ENCODE measurements at places on chromosomes 3 and 15. TPM values are rescaled to one million over a fixed set of nuclear protein-coding genes. Genes with fewer than 3 reads are reported as not detected.

The ACOX2 gene
- total RNA-seq, result 31.0 TPM

DNA sequence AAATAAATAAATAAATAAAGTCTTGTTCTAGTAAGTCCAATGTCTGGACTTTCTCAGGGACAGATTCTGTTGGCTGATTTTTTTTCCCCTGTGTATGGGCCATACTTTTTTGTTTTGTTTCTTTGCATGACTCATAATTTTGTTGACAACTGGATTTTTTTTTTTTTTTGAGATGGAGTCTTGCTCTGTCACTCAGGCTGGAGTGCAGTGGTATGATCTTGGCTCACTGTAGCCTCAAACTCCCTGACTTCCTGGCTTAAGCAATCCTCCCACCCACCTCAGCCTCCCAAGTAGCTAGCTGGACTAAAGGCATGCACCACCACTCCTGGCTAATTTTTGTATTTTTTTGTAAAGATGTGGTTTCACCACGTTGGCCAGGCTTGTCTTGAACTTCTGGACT lies 38.9 kb downstream of the TICRR start:
- DNase-seq, result no peak

DNA sequence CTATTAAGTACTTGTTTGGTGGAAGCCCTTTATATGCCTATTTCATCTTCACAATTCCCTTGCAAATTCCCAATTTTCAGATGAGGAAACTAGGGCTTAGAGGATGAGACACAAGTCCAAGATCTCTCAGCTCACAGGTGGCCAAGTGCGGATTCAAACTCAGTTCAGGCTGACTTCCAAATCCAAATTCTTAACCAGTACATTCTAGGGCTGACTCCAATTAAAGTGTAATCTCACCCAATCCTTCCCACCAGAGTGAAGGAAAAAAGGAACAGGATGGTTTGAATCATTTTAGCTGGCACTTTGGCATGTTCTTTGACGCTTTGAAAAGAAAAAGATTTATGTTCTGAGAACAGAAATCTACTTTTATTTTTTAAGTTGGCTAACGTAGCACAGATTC lies 12.7 kb downstream of the ARHGEF3 start:
- DNase-seq, result no peak

- peak; percentile 90 for DNase-seq
These were observed at the start of gene KPNA1 for GRCh38 chr3:122514123-122515019. KPNA1 (minus strand) TSS chr3:122514939; CDS start chr3:122496565, 18,374 bp downstream.

GRCh38 chr15:81157195-81157938 lies 23.3 kb downstream of the CFAP161 start:
- DNase-seq, result no peak

DNA sequence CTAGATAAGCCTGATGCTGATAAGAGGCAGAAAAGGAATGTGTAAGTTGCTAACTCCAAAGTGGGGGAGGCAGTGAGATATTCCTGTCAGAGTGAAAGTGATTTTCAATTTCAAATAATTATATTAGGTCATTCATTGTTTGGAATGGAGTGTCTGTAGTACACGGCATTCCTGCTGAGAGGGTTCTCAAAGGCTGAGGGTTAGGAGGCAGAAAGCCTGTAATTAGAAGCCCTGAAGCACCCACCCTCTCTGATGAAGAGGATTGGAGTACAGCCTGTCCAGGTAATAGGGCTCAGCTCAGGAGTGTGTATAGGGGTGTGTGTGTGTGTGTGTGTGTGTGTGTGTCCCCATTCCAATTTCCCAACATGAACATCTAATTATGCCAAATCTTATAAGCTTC lies 486.8 kb downstream of the MAGI1 start:
- DNase-seq, result no peak

DNA sequence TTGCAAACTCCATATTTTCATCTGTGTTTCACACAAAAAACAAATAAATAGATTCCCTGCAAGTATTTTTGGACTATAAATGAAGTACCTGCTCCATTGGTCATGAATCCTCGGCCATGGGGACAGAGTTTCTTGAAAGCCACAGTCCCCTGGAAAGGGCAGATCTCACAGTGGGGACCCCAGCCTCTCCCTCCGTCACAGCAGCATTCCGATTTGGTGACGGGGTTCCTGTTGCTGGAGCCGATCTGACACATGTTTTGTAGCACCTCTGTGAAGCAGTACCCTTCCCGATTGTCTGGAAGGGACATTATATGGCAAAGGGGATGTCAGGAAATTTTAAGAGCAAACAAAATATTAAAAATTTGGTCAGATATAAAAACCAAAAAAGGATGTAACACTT lies 96.2 kb downstream of the DUT start:
- DNase-seq, result no peak

DNA sequence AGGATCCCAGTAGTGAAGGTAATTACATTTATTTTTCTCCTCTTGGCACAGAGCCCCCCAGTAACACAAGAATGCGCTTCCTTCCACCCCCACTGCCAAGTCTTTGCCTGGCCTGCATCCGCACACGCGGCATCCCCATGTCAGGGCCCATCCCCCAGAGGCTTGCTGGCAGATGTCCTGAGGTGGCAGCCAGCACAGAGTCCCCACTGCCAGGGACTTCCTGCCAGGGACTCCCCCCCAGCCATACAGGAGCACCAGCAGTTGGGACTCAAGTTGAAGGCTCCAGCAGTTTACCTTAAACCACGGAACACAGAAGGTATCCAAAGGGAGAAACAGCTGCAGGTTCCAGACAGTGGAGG lies 41.0 kb downstream of the MEGF11 start:
- no peak for DNase-seq

DNA sequence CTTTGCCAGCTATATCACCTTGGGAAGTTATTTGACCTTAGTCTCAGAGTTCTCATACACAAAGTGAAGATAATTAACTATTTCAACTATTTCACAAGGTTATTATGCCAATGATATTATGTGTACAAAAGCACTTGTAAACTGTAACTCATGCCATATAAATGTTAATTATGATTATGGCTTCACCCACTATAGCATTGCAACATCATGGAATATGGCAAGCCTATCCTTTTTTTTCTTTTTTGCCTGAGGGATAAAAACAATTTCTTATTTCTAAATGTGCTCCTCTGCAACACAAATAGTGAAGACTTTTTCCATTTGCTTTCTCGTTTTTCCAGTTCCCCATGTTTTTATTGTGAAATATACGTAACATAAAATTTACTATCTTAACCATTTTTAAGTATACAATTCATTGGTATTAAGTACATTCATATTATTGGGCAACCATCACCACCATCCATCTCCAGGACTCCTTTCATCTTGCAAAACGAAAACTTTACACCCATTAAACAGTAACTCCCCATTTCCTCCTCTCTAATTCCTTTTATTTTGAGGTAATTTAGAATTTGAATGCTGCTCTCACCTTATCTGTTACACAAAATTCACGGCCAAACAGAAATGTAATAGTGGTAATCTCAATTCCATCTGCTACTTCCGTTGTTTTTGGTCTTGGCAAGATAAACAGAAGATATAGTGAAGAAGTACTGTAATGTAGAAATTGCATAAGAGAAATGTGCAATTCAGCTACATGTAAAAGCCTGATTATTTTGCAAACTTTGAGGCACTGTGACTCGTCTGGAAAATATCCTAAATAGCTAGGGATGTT lies 46.3 kb downstream of the NANOGP8 start:
- DNase-seq, result no peak

The GOLGA8T gene
- 1.5 TPM for total RNA-seq

The CHRM5 gene
- total RNA-seq, result 0.18 TPM

DNA sequence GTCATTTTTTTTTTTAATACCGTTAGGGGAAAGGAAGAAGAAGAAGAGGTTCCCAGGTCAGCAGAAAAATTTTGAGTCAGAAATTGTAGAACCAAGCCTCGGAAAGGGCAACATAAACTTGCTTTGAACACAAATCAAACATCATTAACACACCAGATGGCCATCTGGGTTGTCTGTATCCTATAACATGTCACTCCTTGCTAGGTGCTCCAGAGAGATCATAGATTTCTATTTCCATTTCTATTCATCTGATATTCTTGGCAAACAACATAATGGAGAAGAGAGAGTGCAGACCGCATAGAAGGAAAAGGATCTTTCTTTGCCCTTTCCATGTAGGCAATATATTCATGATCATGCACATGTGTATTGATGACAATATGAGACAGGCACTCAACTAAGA lies 129.5 kb upstream of the STT3B start:
- DNase-seq, result no peak

DNA sequence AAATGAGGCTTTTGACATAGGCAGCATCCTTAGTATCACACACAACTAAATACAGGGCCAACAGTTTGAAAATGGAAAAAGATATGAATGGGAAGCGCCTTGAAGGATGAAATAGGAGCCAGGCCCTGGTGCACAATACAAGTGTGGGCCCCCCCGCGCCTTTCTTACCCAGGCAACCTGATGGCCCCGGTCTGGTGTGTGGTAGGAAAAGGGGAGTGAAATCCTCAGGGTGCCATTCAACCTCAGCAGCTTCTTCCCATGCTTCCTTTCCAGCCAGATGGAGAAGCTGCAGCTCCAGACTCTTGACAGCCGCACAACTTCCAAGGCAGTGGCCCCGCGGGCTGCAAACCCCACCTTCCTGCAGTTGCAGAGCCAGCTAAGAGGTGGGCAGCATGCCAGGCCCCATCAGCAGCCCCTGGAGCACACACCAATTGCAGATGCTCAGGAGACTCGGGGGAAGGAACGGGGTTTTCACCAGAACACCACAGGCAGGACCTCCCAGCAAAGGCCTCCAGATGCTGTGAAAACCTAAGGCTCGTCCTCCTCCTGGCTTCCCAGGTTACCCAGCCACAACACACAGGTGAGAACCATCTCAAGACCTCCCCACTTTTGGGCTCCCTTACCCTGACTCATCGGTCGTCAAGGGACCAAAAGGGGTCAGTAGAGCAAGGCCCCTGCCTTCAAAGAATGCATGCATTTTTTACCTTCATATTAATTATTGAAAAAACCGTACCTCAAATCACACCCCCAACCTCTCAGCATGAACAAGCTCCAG lies 101.6 kb downstream of the CPN2 start:
- no peak for DNase-seq

DNA sequence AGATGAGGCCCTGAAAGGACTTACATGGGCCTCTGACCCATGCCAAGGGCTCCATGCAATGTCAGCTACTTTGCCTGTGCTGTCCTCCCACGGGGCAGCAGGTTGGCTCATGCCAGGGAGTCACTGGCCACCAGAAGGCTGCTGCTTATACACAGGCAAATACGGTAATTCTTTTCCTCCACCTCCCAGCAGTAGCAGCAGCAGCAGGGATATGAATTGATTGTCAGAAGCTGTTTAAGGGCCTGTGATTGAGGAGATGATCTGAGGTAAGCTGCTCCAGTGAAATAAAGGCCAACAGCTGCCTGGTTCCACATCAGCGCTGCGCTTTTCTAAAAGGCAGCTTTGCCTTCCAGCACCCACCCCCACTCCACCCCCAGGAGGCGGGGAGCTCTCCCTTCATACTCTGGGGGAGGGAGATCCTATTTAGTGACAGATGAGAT lies 250.5 kb downstream of the SHQ1 start:
- no peak for DNase-seq

The C3orf49 gene
- not detected for total RNA-seq

The PIF1 gene
- total RNA-seq, result 0.76 TPM

The CCDC39 gene
- 0.58 TPM for total RNA-seq

DNA sequence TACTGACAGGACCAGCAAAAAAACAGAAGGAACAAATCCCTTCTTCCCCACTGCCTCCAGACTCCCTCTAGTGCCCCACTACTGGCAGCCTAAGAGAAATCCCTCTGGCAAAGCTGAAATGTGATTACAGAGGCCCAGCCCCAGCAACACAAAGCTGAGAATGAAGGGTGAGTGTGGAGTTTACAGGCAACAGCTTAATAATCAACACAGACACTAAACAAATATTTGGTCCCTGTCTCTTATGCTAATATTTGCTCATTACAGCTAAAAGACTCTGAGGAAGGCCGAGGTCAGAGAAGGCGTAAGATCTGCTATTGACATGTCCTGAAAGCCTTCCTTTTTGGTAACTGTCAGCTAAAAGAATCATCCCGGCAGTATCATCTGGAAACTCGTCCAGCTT lies 308.5 kb upstream of the RASGRP1 start:
- no peak for DNase-seq

DNA sequence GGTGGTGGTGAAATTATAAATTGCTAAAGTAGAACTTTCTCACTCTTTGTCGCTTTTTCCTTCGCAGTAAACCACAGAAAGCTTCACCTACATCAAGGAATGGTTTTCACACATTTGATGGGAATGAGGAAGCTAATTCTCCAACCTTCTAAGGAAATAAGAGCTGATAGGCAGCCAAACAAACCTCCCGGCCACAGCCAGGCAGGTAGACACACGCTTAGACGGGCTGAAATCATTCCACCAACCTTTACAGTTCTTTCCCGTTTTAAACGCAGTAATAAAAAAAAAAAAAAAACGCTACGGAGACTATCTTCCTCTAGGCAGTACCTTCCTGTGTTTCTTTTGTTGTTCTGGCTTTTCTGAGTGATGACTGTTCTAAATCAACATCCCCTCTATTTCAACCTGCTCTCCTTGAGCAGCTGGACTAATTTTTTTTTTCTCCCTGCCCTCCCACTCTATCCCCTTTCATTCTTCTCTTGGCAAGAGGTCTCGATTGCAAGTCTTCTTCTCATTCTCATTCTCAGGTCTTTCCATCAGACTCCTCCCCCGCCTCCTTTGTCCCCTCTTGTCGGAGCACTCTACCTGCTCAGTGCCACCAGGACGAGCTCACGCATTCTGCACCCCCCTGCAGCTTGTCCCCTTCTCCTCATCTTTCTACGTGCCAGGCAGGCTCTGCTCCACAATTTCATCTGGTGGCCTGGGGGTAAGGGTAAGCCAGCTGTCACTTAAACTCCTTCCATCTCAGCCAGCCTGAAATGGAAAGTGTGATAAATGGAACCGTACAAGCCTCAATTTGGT lies 391.1 kb upstream of the MDFIC2 start:
- DNase-seq, result no peak

- peak; percentile 77 for DNase-seq
These were observed 566 bp downstream of the ETV5 start for GRCh38 chr3:186108106-186108940.

DNA sequence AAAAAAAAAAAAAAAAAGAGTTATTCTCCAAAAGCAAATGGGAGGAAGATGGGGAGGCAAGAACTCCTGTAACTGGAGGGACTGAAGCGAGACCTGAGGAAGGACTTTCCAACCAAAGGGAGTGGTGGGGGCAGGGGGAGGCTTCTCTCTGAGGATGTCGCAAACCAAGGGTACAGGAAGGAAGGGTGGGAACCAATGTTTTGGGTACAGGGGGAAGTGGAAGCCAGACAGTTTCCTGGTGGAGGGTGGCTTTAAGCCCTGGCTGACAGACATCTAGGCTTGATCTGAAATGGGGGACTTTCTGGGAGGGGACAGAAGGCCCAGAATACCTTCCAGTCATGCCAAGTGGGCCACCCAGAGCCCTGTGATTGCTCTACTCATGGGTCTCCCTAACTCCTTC lies 27.0 kb downstream of the VIPR1 start:
- DNase-seq, result no peak

The SH3BP5 gene
- total RNA-seq, result 143 TPM

GRCh38 chr3:120048355-120049041 lies 45.7 kb downstream of the GSK3B start:
- no peak for DNase-seq

The CLDN16 gene
- total RNA-seq, result 0.53 TPM

Data from sciatic nerve (tissue), 2 donors.